ENCODE measurements at places on chromosomes 5 and 9.
A peak's percentile ranks its signal among the peaks of the same experiment; 100 is the strongest.

DNA sequence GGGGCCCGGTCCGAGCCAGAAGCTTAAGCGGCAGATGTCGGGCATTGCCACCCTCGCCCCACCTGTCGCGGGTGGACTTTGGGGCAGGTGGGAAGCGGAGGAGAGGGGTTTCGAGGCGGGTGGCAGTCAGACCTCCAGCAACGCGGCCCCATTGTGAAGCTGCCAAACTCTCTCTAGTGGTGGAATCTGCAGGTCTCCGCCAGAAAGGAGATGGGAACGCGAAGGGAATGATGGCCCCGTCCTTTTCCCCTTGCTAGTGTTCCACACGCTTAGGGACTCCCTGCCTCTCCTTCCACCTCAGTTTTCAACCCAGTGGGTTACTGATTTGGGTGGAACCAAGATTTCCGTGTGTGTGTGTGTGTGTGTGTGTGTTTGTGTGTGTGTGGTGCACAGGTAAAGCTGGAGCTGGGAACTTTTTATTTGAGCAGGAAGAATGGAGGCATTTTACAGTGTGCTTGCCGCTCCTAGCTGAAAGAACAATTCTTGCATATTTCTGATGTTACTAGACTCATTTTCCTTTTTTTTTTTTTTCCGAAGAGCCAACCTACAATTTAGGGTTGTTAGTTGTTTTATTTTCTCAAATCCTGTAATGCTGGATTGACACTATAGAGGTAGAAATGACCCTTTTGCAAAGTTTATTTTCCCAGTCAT lies 1.3 kb downstream of the MACIR start:
- no peaks in the 10 kb centered on the region for H3K27me3 ChIP-seq
- peaks cover 9% of the 10 kb centered on the region for H3K4me1 ChIP-seq
- peak; percentile 46 for DNase-seq
- peak overlapping the region; percentile 82 for H3K27ac ChIP-seq
- H3K36me3 ChIP-seq = no peaks in the 10 kb centered on the region

GRCh38 chr9:99335280-99335679 lies 113.2 kb downstream of the SEC61B start:
- no peak for DNase-seq
- H3K36me3 ChIP-seq = no peaks in the 10 kb centered on the region
- no peaks in the 10 kb centered on the region for H3K4me1 ChIP-seq
- no peak overlapping the region for H3K4me3 ChIP-seq

- H3K36me3 ChIP-seq = no peaks in the 10 kb centered on the region
- no peaks in the 10 kb centered on the region for H3K27me3 ChIP-seq
- DNase-seq = no peak
- H3K4me1 ChIP-seq = no peaks in the 10 kb centered on the region
Measured at GRCh38 chr5:3389471-3390026, 206.1 kb upstream of the IRX1 start.

- no peak overlapping the region for H3K27ac ChIP-seq
- no peak overlapping the region for H3K4me3 ChIP-seq
- DNase-seq = no peak
- H3K27me3 ChIP-seq = no peaks in the 10 kb centered on the region
- 0 out of 2 replicates have a peak, but pooled peaks cover 5% of the 10 kb centered on the region for H3K4me1 ChIP-seq
- no peaks in the 10 kb centered on the region for H3K36me3 ChIP-seq
Measured at GRCh38 chr5:39164529-39165402, 54.6 kb downstream of the FYB1 start.

- no peaks in the 10 kb centered on the region for H3K27me3 ChIP-seq
- no peaks in the 10 kb centered on the region for H3K4me1 ChIP-seq
- H3K4me3 ChIP-seq = no peak overlapping the region
- no peak overlapping the region for H3K27ac ChIP-seq
- no peaks in the 10 kb centered on the region for H3K36me3 ChIP-seq
Measured at GRCh38 chr5:69341520-69342161, 9.0 kb upstream of the CCDC125 start.

DNA sequence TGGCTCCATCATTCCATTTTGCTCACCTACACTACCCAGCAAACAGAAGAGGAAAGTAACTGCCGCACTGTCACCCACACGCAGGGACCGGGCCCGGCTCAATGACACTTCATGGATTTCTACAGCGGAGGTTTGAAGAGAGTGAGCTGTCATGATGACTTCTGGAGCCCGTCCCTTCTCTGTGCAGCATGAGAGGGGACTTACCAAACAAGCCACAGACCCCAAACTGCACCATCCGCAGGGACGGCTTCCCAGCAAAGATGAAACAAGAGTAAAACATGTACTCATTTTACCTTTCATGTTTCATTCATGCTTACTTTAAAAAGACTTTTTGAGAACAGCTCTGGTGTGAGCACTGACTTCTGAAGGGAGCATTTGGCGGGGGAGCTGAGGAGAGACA lies 99.5 kb downstream of the TLE1 start:
- H3K4me3 ChIP-seq = no peak overlapping the region
- no peaks in the 10 kb centered on the region for H3K36me3 ChIP-seq
- DNase-seq = no peak
- H3K4me1 ChIP-seq = no peaks in the 10 kb centered on the region
- H3K27me3 ChIP-seq = no peaks in the 10 kb centered on the region

DNA sequence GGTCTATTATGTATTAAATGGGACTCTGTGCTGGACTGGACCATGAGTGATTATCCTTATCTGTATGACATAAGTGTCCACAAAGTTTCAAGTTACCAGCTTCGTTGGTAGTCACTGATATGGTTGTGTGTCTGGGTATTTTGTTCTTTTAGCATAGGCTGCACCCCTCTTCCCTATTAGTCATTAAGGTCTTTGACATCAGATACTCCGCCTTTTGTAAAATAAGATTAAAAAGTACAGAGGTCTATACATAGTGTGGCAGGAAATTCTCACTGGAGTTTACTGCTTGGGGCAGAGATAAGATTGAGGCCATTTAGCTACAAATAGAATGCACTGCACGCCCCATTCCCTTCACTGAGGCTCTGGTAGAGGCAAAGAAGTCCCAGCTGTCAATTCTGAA lies 99.4 kb downstream of the TMEM215 start:
- H3K4me3 ChIP-seq = no peak overlapping the region
- DNase-seq = no peak
- no peak overlapping the region for H3K27ac ChIP-seq
- no peaks in the 10 kb centered on the region for H3K27me3 ChIP-seq

- DNase-seq = peak; percentile 18
- no peaks in the 10 kb centered on the region for H3K27me3 ChIP-seq
- H3K4me1 ChIP-seq = peaks cover 7% of the 10 kb centered on the region
- no peak overlapping the region for H3K27ac ChIP-seq
- H3K36me3 ChIP-seq = no peaks in the 10 kb centered on the region
Measured at GRCh38 chr5:13403351-13403750, 541.1 kb downstream of the DNAH5 start.

- H3K27me3 ChIP-seq = no peaks in the 10 kb centered on the region
- H3K4me3 ChIP-seq = no peak overlapping the region
- H3K27ac ChIP-seq = no peak overlapping the region
Measured at GRCh38 chr5:39148983-39149534, 70.3 kb downstream of the FYB1 start.

Measured in MM.1S (cell line).